ENCODE measurements at places on chromosomes 1 and 21.

DNA sequence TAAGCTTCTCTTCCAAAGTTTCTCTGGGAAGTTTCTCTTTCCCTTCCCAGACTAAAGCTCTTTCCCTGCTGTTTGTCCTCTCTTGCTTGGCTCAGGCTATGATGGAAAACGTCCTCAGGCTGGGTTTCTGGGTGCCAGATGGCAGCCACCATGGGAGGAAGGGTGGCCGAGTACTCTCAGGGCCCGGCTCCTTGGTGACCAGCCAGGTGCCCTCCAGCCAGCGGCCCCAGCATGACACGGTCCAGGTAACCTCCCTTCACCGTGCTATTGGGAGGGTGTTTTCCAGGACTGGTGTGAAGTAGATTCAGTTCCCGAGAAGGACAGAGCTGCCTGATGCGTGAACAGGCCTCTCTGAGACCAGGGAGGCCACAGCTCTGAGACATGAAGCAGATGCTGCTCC lies 60.3 kb downstream of the KIF26B start:
- no peak for DNase-seq

DNA sequence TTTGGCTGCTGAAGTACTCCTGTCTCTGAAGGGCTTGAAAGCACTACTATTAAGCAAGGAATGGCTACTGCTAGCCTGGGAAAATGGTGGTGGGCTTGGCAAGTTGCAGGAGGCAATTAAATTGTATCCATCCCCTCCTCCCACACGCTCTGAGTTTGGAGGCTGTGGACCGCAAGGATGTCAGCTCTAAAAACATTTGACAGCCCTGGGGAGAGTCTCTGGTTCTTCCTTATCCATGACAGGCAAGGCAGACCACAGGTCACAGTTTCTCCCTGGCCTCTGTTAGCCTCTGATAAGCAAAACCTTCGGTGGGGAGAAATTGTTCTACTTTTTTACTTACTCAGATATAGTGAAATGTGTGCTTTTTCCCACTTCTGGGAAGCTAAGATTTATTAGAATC lies 46.6 kb downstream of the S1PR1 start:
- DNase-seq, result no peak

DNA sequence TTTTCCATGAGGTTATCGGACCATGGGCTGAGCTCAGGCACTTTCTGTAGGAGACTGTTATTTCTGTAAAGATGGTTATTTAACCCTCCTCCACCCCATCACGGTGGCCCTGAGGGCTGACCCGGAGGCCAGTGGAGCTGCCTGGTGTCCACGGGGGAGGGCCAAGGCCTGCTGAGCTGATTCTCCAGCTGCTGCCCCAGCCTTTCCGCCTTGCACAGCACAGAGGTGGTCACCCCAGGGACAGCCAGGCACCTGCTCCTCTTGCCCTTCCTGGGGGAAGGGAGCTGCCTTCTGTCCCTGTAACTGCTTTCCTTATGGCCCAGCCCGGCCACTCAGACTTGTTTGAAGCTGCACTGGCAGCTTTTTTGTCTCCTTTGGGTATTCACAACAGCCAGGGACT lies 2.6 kb upstream of the CCDC28B start:
- no peak for DNase-seq

DNA sequence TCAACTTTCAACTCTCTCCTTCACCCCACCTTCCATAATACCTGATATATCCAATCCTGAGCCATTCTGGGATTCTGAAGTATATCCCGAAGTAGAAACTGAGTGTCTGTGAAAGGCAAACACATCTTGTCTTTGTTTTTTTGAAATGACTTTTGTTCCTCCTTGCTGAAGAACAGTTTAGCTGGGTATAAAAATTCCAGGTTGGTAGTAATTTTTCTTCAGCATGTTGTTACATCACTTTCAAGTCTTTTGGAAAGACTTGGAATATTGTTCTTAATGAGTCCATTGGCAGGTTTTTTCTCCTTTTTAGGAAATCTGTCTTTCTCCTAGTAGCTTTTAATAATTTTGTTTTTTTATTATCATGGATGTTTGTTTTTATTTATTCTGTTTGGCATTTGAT lies 32.7 kb downstream of the CRYAA start:
- no peak for DNase-seq

- DNase-seq, result no peak
Observed at GRCh38 chr1:154752273-154753030, 117.6 kb downstream of the KCNN3 start.

DNA sequence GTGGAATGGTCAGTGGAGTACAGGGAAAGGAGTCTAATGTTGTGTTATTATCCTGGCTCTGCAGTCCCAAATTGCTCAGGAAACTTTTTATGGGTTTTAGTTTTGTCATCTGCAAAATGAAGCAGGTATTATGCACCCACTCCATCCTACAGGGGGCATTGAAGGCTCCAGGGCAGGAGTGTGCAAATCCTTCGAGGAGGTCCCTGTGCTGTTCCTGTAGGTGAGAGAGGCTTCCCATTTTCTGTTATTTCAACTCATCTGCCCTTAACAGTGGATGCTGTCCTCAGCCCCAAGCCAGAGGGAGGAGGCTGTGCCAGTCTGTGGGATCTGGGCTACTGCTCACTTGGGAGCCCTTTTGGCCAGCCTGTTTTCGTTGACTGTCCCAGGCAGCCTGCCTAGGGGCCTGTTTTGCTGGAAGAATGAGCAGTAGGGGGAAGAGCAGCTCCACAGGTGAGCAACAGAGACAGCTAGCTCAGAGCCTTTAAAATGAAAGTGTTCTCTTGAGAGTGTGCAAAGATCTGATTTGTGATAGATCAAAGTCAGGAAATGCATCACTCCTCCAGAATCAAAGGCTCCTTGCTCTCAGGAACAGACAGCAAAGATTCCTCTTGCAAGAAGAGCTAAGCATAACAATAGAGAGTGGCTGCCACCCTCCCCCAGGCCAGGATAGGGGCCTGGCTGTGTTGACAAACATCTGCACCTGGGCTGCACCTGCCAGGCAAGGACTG lies 317.6 kb upstream of the PROX1 start:
- no peak for DNase-seq

DNA sequence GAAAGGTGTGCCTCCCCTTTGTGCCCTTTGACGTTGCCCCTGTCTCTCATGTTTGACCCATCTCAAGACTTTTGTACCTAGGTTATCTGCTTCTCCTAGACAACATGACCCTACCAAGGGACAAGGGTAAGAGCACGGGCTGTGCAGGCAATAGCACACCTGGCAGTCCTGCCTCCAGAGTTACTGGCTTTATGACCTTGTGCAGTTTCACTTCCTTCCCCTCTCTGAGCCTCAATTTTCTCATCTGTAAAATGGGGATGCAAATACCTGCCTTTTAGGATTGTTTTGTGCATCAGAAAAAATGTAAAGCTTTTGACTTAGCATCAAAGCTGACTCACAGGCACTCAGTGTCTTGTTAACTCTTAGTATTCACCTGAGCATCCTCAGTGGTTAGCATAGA lies 36.4 kb downstream of the ELK4 start:
- no peak for DNase-seq

DNA sequence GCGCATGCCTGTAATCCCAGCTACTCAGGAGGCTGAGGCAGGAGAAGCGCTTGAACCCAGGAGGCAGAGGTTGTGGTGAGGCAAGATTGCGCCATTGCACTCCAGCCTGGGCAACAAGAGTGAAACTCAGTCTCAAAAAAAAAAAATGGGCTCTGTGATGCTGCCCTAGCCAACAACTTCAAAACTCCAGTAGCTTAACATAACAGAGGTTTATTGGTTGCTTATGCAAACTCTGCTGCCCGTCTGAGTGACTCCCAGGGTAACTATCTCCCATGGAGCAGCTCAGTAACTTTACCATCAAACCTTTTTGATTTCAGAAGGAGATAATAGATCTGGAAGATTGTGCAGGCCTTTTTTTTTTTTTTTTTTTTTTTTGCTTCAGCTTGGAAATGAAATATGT lies 18.9 kb upstream of the ITLN2 start:
- no peak for DNase-seq

- DNase-seq, result no peak
Observed at GRCh38 chr21:33839806-33840205, 75.8 kb downstream of the ATP5PO start.

DNA sequence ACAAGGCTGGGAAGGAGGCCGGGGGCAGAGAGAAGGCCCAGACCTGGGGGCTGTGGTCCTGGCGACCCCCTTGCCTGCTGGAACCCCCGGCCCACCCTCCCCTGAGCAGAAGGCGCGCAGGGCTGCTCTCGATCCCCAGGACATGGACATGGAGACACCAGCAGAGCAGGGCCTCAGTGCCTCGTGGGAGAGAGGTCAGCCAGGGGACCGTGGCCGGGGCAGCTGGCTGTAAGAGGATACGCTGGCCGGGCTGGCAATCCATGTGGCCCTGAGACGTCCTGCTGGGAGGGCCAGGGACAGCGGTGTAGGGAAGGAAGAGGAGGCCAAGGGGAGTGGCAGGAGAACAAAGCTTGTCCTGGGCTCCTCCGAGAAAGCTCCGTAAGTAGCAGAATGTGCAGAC lies 132.2 kb downstream of the CASZ1 start:
- no peak for DNase-seq

GRCh38 chr1:150764617-150765101 lies 919 bp downstream of the CTSS start:
- DNase-seq, result no peak

GRCh38 chr21:28734522-28735175 lies 258.0 kb downstream of the LTN1 start:
- no peak for DNase-seq

Data from cortex of kidney (tissue), 1 donor.